T-helper 1 cell (primary cell): ENCODE measurements at places on chromosomes 1 and 21.

GRCh38 chr1:38500891-38501290 is 358.7 kb downstream of the RRAGC start:
- no peak for DNase-seq

GRCh38 chr1:91653183-91653582 is 152.5 kb downstream of the CDC7 start:
- DNase-seq, result no peak

DNA sequence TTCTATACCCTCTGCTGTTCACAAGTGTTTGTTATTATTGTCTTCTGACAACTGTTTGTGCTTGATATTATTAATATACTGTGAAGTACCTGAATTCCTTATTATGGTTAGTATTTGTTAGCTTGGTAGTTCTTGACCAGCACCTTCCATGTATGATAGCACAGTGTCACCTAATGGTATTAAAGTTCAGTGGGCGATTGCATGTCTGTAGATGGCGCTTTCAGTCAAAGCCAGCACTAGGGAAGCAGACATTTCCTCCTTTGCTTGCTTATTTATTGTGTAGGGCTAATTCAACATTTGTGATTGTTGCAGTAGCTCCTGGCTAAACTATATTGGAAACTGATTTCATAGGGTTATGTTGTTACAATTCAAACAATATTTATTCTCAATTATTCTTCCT is 218.0 kb downstream of the ZP4 start:
- no peak for DNase-seq

DNA sequence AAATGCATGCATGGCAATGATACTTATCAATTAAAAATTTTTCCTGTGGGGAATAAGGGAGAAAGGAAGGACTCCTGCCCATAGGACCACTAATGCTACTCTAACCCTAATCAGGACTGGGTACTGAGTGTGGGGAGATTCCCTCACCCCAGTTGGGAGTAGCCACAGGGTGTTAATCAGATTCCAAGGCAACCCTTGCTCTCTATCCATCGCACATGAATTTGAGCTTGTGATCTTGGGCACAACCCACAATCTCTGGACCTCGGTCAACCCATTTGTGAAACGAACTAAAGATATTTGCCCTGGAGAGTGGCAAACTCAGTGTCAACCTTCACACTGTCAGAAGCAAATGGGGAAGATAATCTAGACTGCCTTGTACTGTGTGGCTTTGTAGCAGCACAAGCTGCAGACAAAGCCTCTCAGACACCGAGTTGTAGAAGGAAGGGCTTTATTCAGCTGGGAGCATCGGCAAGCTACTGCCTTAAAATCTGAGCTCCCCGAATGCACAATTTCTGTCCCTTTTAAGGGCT is 69.5 kb downstream of the SERINC2 start:
- no peak for DNase-seq

DNA sequence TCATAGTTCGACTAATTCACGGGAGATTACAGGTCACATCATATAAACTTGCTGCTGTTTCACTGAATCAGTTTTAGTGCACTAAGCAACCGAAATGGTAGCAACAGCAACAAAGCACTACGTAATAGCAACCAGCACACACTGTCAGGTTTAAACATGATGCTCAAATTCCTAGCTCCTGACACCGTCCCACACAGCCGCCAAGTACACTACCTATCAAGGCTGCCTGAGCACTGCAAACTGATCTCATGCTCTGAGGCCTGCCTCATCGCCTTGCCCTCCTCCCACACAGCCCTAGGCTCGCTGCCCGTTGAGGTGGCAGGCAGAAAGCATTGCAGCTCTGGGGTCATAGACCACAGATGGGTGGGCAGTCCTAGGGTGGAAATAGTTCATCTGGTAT is 12.4 kb downstream of the LAMC2 start:
- DNase-seq, result no peak

DNA sequence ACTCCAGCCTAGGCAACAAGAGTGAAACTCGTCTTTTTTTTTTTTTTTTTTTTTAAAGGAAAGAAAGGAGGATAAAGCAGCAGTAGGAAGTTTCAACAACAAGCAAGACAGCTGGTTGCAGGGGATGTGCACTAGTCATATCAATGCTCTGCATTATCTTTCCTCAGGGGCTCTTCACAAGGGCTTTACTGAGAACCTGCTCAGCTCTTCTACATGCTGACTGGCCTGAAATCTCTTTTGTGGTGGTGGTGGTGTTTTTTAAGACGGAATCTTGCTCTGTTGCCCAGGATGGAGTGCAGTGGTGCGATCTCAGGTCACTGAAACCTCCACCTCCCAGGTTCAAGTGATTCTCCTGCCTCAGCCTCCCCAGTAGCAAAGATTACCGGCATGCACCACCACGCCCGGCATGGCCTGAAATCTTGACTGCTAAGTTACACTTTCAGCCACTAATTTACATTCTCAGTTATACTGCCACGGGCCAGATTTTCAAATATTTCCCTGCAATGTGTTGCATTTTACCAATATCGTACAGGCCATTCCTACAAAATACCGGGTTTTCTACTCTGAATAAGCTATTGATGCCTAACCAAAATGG is 68.0 kb downstream of the PUM1 start:
- no peak for DNase-seq

DNA sequence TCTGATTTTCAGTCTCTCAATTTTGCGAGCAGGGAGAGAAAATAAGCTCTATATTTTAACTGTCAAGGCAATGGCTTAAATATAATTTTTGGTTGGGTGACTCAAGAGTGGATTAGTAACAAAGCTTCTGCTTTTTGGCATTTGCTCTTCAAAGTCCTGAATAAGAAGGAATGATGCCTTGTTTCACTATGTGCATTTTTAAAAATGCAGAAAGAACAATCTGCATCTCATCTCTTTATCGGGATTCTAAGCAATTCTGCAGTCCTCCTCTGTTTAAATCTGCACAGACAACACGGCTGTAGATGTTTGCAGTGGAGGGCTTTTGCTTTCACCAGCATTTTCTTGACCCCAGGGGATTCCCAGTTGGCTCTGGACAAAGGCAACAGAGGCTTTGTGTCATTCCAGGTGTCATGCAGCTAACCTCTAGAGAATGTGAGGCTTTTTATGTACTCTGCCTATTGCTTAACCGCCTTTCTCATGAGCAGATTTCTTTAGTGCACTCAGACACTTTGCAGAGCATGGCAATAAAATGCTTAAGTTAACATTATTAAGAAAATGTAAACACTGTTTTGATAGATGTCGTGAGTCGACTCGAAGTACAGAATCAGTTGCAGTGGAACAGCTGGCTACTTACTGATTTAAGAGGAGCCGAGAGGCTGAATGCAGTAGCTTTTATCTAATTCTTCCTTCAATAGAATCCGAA is 783.2 kb upstream of the NEGR1 start:
- no peak for DNase-seq

DNA sequence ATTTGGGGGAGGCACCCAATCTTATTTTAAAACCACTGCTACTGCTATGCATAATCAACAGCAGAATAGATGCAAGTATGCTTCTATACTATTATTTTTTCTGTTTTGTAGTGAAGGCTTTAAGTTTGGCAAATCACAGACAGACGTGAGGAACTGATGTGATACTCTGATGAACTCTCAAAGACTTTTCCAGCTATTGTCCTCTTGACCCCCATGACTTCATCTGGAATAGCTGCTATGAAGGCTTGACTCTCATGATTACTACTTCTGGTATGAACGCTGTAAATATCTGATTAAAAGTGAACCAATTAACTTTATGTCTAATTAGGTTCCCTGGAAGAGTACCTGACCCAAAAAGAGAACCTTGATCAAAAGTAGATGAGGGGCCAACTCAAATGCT is 49.1 kb downstream of the EYA3 start:
- no peak for DNase-seq

DNA sequence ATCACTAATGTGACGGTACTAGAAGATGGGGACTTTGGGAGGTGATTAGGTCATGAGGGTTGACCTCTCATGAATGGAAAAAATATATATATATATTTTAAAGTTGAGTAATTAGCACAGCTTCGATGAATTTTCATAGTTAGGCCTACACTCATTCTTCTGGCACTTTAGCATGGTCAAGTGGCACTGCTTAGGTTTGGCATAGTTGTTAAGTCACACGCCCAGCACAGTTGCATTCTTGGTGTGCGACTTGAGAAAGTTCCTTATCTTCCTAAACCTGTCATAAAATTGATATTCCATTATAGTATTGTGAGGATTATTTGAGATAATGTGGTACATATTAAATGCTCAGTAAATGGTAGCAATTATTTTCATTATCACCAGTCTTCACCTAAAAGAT is 47.7 kb downstream of the MAN1A2 start:
- no peak for DNase-seq

- DNase-seq, result no peak
Observed at GRCh38 chr1:9347095-9347850, 54.6 kb downstream of the SPSB1 start.

GRCh38 chr1:109687641-109688499 is at the start of gene GSTM1:
Gene GSTM1 (plus strand): TSS chr1:109687817. CDS start chr1:109687874, 57 bp downstream.
- no peak for DNase-seq

DNA sequence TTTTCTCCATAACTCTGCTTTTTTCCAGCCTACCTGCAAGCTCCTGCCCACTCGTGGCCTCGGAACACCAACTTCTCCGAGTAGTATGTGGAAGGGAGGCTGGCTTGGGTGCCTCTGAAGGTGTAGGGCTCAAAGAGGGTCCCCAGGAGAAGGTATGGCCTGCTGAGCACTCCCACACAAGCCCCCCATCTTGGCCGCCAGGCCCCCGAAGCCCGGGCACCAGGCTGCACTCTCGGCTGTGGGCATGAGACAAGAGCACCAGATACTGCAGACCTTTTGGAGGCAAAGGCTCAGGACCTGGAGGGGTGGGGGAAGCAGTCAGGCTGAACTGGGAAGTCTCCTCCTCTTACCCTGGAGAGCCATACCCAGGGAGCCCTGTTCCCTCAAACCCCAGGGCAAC is 1.7 kb downstream of the ZNF692 start:
- DNase-seq, result no peak

- DNase-seq, result no peak
Observed at GRCh38 chr1:157770442-157771043, 6.4 kb downstream of the FCRL2 start.

GRCh38 chr1:225660544-225660946 is 7.6 kb upstream of the ENAH start:
- DNase-seq, result no peak

DNA sequence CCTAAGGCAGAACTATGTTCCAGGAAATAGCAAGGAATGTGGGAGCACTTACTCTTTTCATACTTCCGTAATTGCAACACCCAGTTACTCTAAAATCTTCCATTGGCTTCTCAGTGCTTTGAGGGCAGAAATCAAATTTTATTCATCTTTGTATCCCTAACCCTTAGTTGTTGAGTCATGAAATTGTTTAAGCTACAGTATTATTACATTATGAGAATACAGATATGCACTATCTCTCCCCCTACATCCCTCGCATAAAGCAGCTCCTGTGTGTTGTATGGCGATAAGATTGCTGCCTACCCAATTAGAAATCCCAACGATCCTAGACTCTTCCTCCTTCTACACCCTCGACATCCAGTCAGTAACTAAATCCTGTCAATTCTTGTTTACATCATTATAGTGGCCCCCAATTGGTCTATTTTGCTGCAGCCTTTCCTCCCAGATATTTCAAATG is 2.6 kb downstream of the AIDA start:
- no peak for DNase-seq

GRCh38 chr21:31186916-31187315 is 148.6 kb upstream of the KRTAP19-8 start:
- DNase-seq, result peak; percentile 67

DNA sequence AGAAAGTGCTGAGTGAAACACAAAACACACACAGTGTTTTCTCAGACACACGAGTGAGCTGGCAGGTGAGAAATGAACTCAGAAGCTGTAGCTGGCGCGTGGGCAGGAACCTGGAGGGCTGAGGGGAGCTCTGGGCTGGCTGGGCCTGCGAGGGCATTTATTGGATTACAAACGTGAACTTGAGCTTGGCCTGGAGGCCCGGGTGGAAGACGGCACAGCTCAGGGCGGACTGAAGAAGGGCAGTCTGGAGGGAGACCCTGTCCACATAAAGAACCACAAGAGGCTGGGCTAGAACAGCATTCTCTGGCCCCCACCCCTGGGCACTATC is 52.1 kb upstream of the ADARB1 start:
- DNase-seq, result no peak

- DNase-seq, result no peak
Observed at GRCh38 chr1:81458186-81458585, 342.5 kb upstream of the ADGRL2 start.

- DNase-seq, result no peak
Observed at GRCh38 chr1:162950187-162950586, 89.2 kb upstream of the CCDC190 start.

DNA sequence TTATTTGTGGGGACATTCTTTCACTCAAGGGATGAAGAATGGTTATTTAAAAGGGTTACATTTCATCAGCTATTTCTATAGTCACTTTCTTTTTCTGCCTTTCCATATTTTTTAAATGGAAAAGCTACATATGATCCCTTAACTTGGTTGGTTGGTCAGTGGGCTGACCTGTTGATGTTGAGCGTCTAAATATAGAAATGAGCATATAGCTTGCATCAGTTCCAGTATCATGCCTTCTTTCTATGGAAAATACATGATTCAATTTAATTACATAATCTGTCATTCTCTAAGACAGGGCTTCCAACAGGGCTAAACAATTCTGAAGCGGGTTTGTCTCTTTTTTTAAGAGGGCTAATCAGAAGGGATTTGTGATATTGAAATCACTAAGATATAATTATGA is 40.6 kb downstream of the TYW3 start:
- no peak for DNase-seq

- DNase-seq, result no peak
Observed at GRCh38 chr21:30515681-30516080, 13.7 kb upstream of the KRTAP19-5 start.

GRCh38 chr21:36708286-36709029 is 9.5 kb downstream of the SIM2 start:
- no peak for DNase-seq

DNA sequence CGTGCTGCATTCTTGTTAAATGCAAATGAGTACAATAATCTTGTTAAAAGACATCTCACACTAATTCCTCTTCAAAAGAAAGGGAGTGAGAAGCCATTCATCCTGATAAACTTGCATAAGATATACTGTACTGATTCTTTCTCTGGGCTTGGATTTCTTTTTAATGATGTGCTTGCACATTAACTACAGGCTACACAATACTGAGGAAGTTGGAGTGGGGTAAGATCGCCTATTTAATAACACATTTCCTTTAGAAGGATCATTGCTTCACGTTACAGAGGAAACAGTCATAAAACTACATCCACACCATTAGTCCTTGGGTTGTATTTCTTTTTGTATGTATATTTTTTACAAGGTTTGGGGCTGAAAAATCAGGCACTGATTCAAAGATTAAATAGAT is 36.6 kb downstream of the NRIP1 start:
- DNase-seq, result no peak

DNA sequence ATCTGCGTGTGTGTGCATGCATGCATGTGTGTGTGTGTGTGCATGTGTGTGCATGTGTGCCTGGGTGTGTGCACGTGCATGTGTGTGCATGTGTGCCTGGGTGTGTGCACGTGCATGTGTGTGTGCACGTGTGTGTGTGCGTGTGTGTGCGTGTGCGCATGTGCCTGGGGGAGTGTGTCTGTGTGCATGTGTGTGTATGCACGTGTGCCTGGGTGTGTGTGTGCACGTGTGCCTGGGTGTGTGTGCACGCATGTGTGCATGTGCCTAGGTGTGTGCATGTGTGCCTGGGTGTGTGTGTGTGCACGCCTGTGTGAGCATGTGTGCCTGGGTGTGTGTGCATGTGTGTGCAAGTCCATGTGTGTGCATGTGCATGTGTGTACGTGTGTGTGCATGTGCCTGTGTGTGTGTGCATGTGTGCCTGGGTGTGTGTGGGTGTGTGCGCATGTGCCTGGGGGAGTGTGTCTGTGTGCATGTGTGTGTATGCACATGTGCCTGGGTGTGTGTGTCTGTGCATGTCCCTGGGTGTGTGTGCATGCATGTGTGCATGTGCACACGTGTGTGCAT is 29.3 kb upstream of the COL6A2 start:
- no peak for DNase-seq
